ENCODE measurements at places on chromosomes 5 and 9.

GRCh38 chr9:136995772-136996311 is 526 bp downstream of the CLIC3 start:
- DNase-seq: no peak

- DNase-seq: no peak
Observed at GRCh38 chr9:136901516-136902258, 15.4 kb downstream of the TRAF2 start.

- no peak for DNase-seq
Observed at GRCh38 chr5:158116965-158117364, 258.0 kb upstream of the CLINT1 start.

DNA sequence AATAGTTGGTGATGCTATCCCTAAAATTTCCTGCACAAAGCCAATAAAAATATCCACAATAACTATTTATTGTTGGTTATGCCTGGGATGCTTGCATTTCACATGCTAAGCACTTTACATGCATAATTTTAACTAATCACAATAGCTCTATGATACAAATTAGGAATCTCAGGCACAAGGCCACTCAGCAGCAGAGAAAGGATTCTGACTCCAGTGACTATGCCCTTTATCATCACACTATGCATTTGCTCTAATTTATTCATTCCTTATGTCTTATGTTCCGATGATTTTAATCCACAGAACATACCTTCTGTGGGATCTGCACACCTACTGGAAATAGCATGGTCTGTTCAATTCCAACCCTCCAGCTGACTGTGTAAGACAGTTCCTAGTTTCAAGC is 476.1 kb downstream of the TMEM232 start:
- no peak for DNase-seq

GRCh38 chr5:78345485-78345884 is 14.9 kb upstream of the SCAMP1 start:
- no peak for DNase-seq

DNA sequence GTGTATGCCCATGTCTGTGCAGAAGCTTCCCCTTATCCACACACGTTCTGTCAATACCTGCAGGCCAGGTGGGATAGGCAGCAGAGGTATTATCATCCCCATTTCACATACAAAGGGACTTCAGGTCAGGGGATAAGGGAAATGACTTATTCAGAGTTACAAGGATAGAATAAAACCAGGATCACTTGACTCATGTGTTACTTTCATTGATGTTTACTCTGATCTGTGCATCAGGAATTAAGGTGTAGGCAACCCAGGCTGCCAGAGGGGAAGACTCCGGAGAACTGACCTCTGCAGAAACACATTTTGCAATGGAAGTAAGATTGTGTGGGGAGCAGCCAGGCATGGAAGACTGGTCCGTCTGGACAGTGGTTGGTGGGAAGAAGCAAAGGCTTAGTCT is 74.2 kb upstream of the FSTL4 start:
- DNase-seq: no peak

DNA sequence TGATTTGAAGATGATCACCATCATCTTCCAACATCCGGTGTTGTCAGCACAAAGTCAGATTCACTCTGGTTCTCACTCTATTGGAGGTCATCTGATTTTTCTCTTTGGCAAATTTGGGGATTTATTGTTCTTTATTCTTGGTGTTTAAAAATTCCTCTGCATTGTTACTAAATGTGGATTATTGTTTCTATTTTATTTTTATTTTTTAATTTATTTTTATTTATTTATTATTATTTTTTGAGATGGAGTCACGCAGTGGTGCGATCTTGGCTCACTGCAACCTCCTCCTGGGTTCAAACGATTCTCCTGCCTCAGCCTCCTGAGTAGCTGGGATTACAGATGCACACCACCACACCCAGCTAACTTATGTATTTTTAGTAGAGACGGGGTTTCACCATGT is 72.9 kb upstream of the TGFBR1 start:
- no peak for DNase-seq

DNA sequence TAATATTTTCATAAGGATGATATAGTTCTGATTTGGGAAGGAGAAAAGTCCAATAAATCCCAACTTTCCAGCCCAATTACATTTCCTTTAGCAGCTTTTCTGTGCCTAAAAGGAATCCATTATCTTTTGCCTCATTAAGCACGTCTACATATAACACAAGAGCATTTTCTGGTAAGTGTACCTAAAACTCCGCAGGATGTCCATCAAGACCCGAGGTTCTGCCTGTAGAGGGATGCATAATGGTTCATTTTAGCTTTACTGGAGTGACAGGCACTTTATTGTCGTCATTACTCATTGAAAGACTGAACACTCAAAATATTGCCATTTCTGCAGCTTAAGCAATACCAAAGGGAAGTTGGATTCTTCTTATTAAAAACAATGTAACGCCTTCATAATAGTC is 669.0 kb downstream of the PRELID2 start:
- no peak for DNase-seq

GRCh38 chr5:14396066-14396465 is 185.5 kb upstream of the OTULINL start:
- no peak for DNase-seq

- no peak for DNase-seq
Observed at GRCh38 chr9:120463765-120464164, 116.2 kb downstream of the CDK5RAP2 start.
